Activated T-helper 2 cell treated with anti-CD3 and anti-CD28 coated beads, Interferon-gamma antibody, Interleukin-2, Interleukin-4, amounts not matched to agents 10 μg/mL and 5 μg/mL and 100 μg/mL, durations not matched to agents 14 hours and 24 hours and 36 hours (primary cell): ENCODE measurements at places on chromosomes 6 and 20.
A peak's percentile ranks its signal among the peaks of the same experiment; 100 is the strongest.

DNA sequence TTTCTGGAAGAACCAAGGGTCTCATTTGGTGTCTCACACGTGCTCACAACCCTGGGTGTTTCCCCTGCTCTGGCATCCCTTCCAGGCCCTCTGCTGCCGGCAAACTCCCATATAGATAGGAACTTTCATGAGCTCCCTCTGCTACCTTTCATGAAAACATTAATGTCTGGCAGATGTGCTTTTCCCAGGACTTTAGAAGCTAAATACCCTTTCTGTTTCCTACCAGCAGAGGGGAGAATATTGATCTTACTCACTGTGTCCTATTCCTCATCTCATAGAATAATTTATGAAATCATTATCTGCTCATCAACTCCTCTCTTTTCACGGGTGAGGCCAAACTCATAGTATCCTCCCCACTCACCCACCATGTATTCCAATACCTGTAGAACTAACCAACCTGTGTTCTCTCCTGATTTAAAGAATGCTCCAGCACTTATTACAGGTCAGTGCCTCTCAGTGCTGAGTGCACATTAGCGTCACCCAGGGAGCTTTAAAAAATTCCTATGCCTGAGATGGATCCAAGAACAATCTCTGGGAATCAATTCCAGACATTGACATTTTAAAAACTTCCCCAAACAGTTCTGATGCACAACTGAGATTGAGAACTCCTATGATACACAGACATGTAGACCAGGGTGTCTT is 298.5 kb upstream of the JAG1 start:
- no peak for DNase-seq

GRCh38 chr6:144415014-144415413 is 129.9 kb downstream of the UTRN start:
- no peak for DNase-seq

- DNase-seq: no peak
These were observed 250.8 kb upstream of the PRDM1 start for GRCh38 chr6:105835373-105835772.

- DNase-seq: no peak
These were observed 151.5 kb upstream of the CENPW start for GRCh38 chr6:126188279-126188909.

GRCh38 chr6:16769986-16770376 is 8.7 kb upstream of the ATXN1 start:
- DNase-seq: no peak

DNA sequence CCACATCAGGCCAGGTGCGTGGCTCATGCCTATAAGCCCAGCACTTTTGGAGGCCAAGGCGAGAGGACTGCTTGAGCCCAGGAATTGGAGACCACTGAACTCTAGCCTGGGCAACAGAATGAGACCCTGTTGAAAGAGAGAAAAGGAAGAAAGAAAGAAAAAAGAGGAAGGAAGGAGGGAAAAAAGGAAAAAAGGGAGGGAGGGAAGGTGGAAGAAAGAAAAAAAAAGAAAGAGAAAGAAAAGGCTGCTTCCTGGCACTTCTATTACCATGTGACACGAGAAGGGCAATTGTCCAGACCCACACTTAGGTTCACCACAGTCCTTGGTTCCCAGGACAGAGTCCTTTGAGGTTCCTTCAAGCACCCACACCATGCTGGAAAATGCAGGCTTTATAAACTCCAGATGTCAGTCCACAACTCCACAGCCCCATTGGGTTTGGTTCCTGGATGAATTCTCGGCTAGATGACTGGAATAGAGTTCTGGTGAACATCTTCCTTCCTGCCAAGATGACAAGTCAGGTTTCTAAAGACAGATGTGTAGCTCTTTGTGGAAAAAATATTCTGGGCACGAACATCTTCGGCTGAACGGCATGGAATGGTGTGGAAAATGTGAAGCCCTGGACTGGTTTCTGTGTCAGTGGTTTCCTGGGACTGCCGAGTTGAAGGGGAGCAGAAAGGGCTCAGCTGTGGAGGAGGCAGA is 32.5 kb downstream of the NT5E start:
- DNase-seq: no peak

DNA sequence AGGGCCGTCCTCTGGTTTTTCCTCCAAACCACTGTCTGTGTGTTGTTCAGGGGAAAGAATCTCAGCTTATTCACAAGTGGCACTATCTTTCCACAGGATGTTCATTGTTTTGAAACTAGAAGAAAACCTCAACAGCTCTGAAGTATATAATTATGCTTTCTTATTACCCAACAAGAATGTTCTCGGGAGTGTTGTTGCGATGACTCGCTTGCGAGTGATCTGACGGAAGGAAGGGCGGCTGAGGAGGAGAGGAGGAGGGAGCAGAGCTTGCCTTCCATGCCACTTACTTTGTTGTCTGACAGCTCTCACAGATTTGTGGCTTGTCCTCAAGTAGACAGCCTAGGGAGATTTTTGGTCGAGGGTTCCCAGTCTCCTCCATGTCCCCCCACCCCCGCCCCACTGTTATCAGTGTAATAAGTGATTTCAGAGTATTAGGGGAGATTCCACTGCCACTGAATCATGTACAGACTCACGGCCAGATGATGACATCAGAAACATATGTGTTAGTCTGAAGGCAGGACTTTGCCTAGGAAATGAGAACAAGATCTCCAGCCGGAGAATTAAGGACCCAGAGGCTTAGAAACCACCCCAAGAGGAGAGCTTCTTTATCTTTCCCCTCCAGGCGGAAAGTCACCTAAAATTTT is 80.7 kb upstream of the CCN6 start:
- peak; percentile 24 for DNase-seq

DNA sequence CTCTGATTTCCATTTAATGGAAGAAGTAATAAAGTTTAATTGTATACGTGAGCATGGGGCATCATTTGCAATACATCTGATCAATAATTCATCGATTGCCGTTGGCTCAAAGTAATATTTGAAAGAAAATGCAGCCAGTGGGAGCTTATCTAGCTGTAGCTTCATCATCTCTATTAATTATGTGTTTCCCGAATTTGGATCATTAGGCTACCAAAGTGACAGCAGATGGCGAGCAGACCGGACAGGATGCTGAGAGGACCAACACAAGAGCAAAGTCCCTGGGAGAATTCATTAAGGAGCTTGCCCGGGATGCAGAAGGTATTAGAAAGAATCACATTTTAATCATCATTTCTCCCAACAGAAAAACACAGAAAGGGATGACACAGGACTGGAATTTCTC is 327.1 kb downstream of the ARHGAP18 start:
- DNase-seq: no peak

- DNase-seq: no peak
These were observed 105.5 kb upstream of the ZNF217 start for GRCh38 chr20:53699085-53699674.

DNA sequence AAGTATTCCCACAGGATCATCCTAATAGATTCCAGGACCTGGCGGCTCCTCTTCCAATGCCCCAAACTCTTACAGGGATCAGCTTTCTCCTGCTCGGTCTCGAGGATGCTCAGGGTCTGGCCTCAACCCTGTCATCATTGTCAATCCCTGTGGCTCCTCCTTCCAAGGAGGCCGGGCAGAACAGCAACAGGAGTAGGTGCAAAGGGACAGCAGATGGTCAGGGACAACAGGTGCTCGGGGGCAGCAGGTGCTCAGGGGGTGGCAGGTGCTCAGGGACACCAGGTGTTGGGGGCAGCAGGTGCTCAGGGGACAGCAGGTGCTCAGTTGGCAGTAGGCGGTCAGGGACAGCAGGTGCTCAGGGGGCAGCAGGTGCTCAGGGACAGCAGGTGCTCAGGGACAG is 84.8 kb downstream of the TTLL2 start:
- no peak for DNase-seq

DNA sequence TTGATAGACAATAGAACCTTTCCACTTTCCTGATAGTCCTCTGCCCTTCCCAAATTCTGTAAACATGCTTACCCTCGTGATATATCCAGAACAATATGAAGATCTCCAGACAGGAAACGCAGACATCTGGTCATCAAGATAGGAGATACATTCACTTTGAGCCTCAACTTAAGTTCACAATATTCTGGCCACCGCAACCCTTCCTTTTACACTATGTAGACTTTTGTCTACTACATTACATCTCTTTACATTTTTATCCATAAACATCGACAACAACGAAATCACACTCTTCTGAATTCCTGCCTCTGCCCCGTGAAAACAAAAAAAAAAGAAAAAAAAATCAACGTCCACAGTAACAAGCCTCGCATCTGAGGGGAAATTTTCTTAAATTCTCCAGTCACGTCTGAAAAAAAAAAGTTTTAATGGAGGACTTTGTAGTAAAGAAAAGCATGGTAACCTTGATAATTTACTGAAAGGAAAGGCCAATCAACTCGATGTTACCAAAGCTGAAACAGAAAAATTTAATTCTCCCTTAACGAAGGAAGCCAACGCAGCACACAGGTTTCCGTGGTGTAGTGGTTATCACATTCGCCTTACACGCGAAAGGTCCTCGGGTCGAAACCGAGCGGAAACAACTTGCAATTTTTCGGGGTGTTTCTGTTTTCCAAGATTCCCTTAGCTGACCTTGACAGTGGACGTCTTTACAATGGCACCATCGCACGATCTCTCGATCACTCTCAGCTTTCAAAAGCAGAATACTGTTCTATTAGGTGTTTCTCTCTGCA is 21.8 kb downstream of the POM121L2 start:
- no peak for DNase-seq

- DNase-seq: no peak
These were observed 11.2 kb upstream of the GPSM3 start for GRCh38 chr6:32203426-32204267.

- no peak for DNase-seq
These were observed 95.2 kb downstream of the GMPR start for GRCh38 chr6:16333580-16333979.

DNA sequence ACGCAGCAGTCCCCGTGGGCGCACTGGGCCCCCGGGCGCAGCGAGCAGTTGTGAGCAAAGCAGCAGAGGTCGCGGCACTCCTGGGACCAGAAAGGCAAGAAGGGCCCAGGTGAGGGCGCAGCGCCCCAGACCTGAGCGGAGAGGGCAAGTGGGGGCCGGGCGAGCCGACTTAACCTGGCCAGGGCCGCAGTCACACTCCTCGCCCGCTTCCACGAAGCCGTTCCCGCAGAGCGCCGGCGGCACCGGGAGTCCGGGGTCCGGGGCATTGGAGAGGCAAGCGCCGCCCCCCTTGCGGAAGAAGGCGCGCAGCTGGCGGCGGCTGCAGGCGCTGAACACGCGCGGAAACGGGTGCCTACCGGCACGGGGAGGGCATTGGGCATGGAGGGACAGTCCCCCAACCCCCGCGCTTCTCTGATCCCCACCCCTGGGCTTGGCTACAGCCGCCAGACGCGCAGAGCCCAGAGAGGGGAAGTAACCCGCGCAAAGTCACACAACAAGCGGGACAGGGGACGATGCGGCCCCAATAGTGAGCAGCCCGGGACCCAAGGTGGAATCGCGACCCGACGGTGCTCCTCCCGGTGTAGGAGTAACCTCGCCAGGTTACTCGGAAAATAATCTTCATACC is 9.2 kb downstream of the ADAM33 start:
- DNase-seq: no peak

GRCh38 chr6:14827354-14827753 is 418.5 kb upstream of the JARID2 start:
- DNase-seq: no peak

GRCh38 chr6:3776881-3777507 is 25.5 kb upstream of the PXDC1 start:
- DNase-seq: no peak
